ENCODE measurements at places on chromosomes 13 and 19.

GRCh38 chr19:47106821-47107201, 6.8 kb downstream of the ZC3H4 start:
- no peak for DNase-seq

- DNase-seq = peak; percentile 14
Measured at GRCh38 chr13:80399340-80400163, 58.6 kb upstream of the SPRY2 start.

DNA sequence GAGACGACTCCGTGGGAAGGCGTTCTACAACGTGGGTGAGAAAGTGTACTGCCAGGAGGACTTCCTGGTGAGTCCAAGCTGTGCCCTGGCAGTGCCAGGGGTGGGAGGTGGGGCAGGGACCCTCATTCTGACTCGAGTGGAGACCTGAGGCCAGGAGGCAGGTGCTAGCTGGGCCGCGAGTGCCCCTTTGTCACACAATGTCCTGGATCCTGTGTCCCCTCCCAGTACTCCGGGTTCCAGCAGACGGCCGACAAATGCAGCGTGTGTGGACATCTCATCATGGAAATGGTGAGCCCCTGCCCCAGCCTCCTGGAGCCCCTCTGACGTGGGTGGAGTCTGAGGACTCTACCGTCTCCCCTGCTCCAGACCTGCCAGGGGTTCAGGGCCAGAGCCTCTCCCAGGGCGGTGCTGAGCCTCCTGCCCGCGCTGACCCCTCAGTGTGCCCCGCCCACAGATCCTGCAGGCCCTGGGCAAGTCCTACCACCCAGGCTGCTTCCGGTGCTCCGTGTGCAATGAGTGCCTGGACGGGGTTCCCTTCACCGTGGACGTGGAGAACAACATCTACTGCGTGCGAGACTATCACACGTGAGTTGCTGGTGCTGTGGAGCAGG, 11.6 kb downstream of the WTIP start:
- DNase-seq = no peak

DNA sequence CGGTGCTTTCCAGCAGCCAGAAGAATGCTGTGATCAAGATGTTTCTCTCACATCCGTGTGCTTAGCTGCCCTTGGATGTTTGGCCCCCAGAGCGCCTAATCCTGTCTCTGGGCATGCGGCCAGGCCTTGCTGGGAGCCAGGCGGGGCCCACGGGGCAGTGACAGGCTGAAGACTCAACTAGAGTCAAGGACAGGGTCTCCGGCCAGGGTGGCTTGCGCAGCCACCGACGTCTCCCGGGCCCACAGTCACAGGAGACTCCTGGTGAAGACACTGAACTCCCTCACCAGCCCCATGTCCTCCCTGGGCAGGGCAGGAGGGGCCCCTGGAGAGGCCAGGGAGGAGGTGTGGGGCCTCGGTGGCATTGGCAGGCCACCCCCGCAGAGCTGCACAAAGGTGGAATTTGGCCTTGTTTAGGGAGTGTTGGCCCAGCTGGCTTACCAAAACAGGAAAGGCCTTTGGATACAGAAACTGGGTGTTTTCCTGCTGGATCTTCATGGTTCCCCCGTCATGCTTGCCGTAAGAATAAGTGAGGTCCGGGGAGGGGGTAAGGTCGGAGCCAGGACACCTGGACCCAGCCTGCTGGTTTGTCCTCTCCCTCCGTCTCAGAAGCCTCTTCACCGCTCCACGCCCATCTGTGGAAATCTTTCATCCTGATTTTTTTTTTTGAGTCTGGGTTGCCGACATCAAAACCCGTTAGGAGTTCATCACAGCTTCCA, 10.0 kb upstream of the NDUFS7 start:
- no peak for DNase-seq

- DNase-seq = no peak
Measured at GRCh38 chr19:18999016-18999758, 34.1 kb downstream of the SUGP2 start.

DNA sequence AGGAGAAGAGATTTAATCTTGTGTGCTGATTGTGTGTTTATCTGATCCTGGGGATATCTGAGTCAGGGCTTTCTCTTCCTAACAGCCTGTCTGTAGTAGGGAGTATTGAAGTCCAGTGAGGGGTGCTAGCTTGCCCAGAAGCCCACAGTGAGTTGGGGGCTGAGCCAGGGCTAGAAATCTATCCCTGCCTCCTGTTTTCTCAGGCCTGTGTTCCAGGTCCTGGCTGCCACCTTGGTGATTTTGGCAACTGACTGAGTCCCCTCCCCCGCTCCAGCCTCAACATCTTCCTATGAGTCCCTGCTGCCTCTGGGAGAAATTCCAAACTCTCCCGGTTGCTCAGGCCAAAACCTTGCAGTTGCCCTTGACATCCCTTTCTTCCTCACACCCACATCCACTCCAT, 7.7 kb upstream of the NOVA2 start:
- no peak for DNase-seq

GRCh38 chr13:89740994-89741685, 1606.3 kb upstream of the MIR17HG start:
- no peak for DNase-seq

DNA sequence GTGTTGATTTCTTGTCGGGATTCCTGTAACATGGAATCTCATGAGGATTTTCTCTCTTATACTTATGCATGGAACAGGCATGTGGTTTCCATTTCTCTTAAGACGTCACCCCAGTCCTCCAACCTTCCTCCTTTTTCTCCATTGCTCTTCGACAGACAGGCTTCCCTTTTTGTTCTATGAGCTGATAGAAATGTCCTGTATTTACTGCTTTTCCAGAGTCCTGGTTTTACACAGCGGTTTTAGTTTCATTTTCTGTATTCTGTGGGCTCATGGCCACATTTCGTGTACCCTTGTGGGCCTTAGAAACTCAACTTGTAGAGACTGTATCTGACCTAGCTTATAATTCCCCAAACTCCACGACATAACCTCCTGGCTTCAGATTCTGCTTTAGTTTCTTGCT, 113.1 kb downstream of the PAN3 start:
- no peak for DNase-seq

DNA sequence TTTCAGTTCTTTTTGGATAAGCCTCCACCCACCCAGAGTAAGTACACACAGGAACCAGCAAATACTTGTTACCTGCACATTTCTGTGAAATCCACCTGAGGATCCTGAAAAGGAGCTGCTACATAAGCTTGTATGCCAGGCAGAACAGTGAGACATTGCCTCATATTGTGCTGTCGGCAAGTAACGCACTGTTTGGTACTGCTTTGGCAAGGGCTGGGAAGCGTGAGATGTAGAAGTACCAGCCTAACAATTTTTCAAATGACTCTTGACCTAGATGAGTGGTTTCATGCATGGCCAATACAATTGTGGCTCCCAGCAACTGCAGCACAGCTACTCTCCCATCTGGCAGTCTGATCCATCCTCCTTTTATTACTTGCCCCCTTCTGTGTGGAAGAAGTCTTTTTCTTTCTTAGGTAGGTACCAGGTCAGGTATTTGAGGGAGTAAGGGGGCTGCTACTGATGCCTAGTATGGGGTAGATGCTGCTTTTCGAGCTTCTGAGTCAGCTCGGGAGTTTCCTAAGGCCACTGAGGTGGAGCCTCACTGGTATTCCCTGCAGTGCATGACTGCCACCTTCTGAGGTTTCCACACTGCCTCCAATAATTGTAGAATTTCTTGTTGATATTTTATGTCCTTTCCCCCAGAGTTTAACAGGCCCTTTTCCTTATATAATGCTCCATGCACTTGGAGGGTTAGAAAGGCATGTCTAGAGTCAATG, 52.2 kb downstream of the ZNF737 start:
- DNase-seq = no peak

GRCh38 chr19:47036097-47036651, 12.2 kb downstream of the TMEM160 start:
- no peak for DNase-seq

DNA sequence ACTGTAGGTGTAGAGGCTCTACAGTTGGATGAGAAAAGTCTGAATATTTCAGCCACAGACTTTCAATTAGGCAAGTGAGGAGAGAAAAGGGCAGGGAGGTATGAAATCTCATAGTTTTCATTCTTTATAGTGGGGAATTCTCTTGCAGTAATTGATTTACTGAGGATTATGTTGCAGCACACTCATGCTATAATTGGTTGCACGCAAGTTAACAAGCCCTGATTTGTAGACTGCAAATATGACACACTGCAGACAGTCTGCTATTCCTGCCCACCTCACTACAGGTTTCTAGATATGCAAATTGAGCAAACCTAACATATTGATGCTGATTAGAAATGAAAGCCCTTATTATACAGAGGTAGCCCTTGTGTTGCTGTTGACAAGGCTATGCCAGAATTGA, 139.4 kb downstream of the LHFPL6 start:
- no peak for DNase-seq

DNA sequence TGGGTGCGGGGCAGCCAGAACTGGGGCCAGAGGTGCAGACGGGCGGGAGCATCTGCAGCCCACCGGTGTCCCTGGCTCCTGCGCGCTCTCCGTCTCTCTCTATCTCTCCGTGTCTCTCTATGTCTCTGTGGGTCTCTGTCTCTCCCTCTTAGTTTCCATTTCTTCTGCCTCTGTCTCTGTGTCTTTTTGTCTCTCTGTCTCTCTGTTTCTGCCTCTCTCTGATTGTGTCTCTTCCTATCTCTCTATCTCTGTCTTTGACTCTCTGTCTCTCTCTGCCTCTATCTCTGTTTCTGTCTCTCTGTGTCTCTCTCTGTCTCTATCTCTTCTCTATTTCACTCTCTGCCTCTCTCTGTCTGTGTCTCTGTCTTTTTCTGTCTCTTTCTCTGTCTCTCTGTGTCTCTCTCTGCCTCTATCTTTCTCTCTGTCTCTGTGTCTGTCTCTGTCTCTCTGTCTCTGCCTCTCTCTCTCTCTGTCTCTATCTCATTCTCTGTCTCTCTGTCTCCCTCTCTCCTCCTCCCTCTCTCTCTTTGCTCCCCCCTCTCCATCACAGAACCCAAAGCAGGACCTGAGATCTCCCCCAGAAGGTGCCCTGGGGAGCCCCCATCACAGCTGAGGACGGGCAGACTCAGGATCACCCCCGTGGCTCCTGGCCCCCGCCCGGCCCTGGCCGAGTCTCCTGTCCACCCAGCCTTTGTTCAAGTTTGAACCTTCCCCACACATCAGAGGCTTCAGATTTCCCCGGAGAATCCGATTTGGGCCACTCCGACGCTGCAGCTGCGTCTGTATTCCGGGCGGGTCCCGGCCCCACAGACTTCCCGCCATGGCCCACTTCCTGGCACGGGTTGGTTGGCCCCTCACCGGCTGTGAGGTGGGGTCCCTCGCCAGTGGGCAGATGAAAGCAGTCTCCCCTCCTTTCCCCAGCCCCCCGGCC, 48.6 kb upstream of the TCF3 start:
- DNase-seq = no peak

DNA sequence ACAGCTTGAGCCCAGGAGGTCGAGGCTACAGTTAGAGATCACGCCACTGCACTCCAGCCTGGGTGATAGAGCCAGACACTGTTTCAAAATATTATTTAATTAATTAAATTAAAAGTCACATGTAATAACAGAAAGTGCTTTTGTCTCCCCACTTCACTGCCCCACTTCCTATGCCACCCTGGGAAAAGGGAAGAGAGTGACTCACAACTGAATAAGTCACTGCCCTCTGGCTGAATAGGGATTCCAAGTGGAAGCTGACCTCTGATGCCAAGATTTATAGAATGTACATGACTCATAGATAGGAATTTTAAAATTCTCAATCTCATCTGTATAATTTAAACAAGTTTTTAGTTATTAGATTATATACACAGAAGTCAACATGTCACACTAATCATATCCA, 22.2 kb upstream of the ERVV-1 start:
- DNase-seq = no peak

DNA sequence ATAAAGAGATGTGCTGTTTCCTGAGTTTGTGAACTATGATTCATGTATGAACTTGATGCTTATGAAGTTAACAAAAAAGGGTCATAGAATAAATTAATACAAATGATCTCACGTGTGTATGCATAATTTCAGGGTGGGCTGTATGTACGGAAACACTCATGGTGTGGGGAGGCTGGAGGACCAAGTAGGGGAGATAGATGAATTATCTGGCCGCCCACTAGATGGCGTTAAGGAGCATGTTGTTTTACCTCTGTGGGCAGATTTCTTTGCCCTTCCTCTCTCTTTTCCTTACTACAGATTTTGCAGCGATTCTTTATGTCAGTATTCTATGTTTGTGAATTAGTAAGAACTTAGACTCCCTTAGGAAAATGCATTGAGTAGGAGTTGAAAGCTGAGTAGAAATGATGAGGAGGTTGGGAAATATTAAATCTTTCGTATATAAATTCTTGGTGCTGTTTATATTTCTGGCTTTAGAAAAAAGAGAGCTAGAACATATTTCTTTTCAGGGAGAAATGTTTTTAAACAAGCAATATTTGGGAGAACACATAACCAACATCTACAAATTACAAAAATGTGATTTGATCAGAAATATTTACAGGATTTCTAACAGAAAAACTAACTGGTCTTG, 47.4 kb upstream of the TMTC4 start:
- DNase-seq = no peak

DNA sequence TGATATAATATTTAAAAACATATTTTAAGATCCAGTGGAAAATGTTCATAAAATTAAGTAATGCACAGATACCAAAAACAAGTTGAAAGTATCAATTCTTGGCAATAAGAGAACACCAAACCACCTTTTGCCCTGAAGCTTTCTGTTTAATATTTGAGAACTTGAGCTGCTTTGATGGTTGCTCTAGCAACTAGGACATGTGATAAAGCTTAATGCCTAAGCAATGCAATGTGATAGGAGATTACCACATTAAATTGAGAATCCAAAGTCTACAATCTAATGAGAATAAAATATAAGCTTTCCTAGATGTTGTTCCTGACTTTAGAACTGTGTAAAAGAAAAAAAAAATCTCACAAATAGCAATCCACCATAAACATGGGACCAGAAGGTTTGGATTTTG, 1367.5 kb upstream of the PCDH9 start:
- DNase-seq = no peak

- no peak for DNase-seq
Measured at GRCh38 chr13:43744261-43745031, 42.3 kb downstream of the ENOX1 start.

GRCh38 chr13:102038787-102039186, 363.1 kb downstream of the FGF14 start:
- no peak for DNase-seq
